Endodermal cell (in vitro differentiated cells): ENCODE measurements at places on chromosomes 16 and 17. TPM values are rescaled to one million over a fixed set of nuclear protein-coding genes. Genes with fewer than 3 reads are reported as not detected.

The EMC6 gene
- 59.4 and 67.7 TPM in 2 replicates for total RNA-seq

The C1QTNF1 gene
- 13.3 and 16.0 TPM in 2 replicates for total RNA-seq

GRCh38 chr16:66902648-66903543 is 15.8 kb downstream of the CDH16 start:
- H3K36me3 ChIP-seq: no peaks in the 10 kb centered on the region
- peaks cover 10% of the 10 kb centered on the region for H3K4me1 ChIP-seq
- H3K27me3 ChIP-seq: peaks cover 4% of the 10 kb centered on the region
- H3K27ac ChIP-seq: no peak overlapping the region
- no peak for DNase-seq
- no peak overlapping the region for H3K4me3 ChIP-seq

DNA sequence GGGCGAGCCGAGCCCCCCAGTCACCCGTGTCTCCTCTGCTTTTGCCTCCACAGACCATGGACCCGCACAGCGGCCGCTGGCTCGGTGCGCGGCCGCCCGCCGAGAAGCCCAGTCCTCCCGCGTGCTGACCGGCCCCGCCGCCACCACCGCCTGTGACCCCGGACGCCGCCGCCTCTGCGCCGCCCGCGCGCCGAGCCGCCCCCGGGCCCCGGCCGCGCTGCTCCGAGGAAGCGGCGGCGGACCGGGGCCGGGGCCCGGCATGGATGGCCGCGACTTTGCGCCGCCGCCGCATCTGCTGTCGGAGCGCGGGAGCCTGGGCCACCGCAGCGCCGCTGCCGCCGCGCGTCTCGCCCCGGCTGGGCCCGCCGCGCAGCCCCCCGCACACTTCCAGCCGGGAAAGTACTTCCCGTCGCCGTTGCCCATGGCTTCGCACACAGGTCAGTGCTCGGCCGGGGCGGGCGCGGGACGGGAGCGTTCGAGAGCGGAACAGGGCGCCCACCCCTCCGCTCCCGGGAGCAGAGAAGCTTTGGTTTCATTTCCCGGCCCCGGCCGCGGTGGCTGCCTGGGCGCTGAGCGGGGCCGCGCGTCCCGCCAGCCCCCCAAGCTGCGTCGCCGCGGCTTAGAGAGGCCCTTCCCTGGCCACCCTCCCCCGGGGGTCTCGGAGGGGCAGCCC is 4.4 kb downstream of the BAHCC1 start:
- peaks cover 9% of the 10 kb centered on the region for H3K4me1 ChIP-seq
- no peaks in the 10 kb centered on the region for H3K36me3 ChIP-seq
- H3K4me3 ChIP-seq: peak overlapping the region; percentile 84
- peak; percentile 81 for DNase-seq
- H3K27ac ChIP-seq: peak overlapping the region; percentile 83
- no peaks in the 10 kb centered on the region for H3K27me3 ChIP-seq

- no peaks in the 10 kb centered on the region for H3K36me3 ChIP-seq
- H3K27ac ChIP-seq: peak overlapping the region; percentile 82
- H3K4me1 ChIP-seq: peaks cover 27% of the 10 kb centered on the region
- peak; percentile 38 for DNase-seq
These were observed 5.4 kb downstream of the THRA start for GRCh38 chr17:40068129-40068581.

DNA sequence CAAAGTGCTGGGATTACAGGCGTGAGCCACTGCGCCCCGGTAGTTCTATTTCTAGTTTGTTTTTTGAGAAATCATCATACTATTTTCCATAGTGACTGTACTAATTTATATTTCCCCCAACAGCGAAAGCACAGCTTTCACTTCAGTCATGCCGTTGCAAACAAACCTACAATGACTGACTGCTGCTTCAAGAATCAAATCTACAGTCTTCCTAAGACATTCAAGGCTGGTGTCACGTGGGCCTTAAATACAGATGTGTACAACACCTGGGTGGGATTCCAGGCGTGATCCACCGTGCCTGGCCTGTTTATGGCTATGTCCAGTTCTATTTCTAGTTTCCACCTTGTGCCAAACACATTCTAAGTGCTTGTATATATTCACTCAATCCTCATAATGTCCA is 72.0 kb downstream of the ABCC6 start:
- H3K27me3 ChIP-seq: no peaks in the 10 kb centered on the region
- no peak for DNase-seq
- H3K27ac ChIP-seq: no peak overlapping the region
- no peak overlapping the region for H3K4me3 ChIP-seq
- no peaks in the 10 kb centered on the region for H3K36me3 ChIP-seq
- H3K4me1 ChIP-seq: no peaks in the 10 kb centered on the region

GRCh38 chr17:81128774-81129173 is 36.5 kb upstream of the PVALEF start:
- H3K27ac ChIP-seq: no peak overlapping the region
- H3K4me3 ChIP-seq: no peak overlapping the region
- H3K36me3 ChIP-seq: no peaks in the 10 kb centered on the region
- H3K27me3 ChIP-seq: no peaks in the 10 kb centered on the region
- no peaks in the 10 kb centered on the region for H3K4me1 ChIP-seq

DNA sequence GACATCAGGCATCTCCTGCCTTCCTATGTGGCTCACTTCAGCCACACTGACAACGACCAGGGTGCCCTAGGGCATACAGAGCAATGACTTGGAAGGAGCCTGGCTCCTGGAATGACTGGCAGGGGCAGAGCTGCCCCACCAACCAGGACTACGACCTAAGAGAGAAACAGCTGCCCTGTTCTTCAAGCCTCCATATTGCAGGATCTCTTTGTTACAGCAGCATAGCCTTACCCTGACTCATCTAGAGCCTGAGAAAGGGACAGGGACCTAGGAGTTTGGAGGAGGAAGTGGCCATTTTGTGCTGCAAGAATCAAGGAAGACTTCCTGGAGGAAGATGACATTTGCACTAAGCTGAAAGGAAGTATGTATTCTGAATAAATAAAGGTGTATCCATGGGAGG is 49.6 kb downstream of the GSG1L start:
- H3K36me3 ChIP-seq: no peaks in the 10 kb centered on the region
- no peak overlapping the region for H3K4me3 ChIP-seq
- H3K27ac ChIP-seq: no peak overlapping the region
- peaks cover 39% of the 10 kb centered on the region for H3K27me3 ChIP-seq

GRCh38 chr17:17354560-17355349 is 51.6 kb downstream of the NT5M start:
- no peaks in the 10 kb centered on the region for H3K36me3 ChIP-seq
- DNase-seq: peak; percentile 95
- no peak overlapping the region for H3K27ac ChIP-seq
- no peaks in the 10 kb centered on the region for H3K27me3 ChIP-seq
- no peak overlapping the region for H3K4me3 ChIP-seq
- H3K4me1 ChIP-seq: no peaks in the 10 kb centered on the region

DNA sequence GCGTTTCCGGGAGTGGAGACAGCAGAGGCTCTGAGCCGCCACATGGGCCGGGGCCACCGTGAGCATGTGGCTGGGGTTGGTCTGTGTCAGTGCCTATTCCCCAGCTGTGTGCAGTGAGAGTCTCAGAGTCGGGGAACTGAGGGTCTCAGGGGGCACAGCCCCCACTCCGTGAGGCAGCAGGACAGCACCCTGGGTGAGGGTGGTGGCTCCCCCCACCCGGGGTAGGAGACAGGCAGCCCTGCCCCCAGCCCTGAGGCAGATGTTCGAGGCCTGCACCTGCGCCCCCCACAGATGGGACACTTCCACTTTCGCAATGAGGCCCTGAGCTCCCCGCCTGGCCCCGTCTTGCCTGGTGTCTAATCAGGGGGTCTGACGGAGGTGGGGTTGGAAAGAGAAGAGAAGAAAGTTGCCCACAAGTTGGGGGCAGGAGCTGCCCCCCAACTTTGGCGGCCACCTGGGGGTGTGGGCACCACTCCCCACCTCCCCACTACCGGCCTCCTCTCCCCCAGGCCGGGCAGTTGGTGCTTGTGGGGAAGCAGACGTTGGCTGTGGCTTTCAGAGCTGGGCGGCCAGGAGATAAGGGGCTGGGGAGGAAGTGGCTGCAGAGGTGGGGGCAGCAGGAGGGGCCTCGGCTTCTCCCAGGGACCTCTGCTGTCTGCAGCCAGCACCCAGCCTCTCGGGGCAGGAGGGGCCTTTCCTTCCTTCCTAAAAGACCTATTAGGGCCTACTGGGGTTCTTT is 1.8 kb upstream of the CBFA2T3 start:
- no peak overlapping the region for H3K27ac ChIP-seq
- DNase-seq: no peak
- no peaks in the 10 kb centered on the region for H3K4me1 ChIP-seq
- H3K36me3 ChIP-seq: no peaks in the 10 kb centered on the region
- H3K4me3 ChIP-seq: no peak overlapping the region
- H3K27me3 ChIP-seq: no peaks in the 10 kb centered on the region

GRCh38 chr17:20935740-20936139 is 107.1 kb downstream of the USP22 start:
- no peaks in the 10 kb centered on the region for H3K27me3 ChIP-seq
- no peaks in the 10 kb centered on the region for H3K4me1 ChIP-seq
- DNase-seq: no peak

DNA sequence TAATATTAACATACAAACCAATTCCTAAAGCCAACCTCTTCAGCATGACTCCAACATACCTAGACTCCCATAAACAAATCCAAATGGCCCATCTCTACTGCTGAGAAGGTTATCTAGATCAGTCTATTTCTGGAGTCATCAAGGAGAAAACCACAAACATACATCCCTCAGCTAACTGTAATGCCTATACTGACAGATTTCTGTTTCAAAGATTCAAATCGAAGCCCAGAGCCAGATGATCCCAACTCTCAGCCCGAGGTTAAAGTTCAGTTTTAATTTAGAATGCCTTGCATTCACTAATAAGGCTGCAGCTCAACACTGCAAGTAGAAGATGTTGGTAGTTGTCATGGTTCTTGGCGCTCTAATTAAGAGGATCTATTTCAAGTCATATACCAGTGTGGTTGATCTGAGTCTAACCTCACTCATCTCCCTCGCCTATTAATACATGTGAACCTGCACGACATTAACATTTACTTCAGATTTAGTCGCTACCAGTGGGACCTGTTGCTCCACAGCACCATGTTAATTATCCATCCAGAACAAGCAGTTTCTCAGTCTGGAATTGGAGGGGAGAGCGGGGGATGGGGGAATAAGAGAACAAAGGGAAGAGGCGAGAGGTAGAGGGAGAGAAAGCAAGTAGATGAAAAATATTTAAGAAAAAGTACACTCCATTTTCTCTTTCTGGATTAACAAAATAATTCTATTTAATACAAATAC is 15.4 kb downstream of the PHF12 start:
- peaks cover 67% of the 10 kb centered on the region for H3K36me3 ChIP-seq
- no peak overlapping the region for H3K27ac ChIP-seq
- no peak overlapping the region for H3K4me3 ChIP-seq
- H3K27me3 ChIP-seq: no peaks in the 10 kb centered on the region
- H3K4me1 ChIP-seq: peaks cover 8% of the 10 kb centered on the region
- DNase-seq: no peak

DNA sequence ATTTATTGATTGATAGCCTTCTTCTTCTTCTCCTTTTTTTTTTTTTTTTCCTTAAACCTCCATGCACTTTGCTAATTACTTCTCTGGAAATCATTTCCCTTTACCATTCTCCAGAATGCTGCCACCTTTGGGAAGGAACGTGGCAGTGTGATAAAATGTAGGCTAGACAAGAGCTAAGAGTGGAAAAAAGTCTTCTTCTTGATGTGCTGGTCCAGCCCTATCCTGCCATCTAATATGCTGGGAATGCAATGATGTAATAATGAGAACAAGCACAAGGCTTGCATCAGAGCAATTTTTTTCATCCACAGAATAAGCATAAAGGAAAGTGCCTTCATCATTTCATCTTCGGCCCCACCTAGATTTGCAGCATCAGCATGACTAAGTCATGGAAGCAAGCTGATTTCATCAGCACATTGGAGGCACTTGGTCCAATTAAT is 128.7 kb upstream of the ZFHX3 start:
- no peaks in the 10 kb centered on the region for H3K4me1 ChIP-seq
- no peak overlapping the region for H3K27ac ChIP-seq
- no peak overlapping the region for H3K4me3 ChIP-seq
- no peak for DNase-seq
- H3K36me3 ChIP-seq: no peaks in the 10 kb centered on the region
